ENCODE measurements at places on chromosomes 2 and 18.

DNA sequence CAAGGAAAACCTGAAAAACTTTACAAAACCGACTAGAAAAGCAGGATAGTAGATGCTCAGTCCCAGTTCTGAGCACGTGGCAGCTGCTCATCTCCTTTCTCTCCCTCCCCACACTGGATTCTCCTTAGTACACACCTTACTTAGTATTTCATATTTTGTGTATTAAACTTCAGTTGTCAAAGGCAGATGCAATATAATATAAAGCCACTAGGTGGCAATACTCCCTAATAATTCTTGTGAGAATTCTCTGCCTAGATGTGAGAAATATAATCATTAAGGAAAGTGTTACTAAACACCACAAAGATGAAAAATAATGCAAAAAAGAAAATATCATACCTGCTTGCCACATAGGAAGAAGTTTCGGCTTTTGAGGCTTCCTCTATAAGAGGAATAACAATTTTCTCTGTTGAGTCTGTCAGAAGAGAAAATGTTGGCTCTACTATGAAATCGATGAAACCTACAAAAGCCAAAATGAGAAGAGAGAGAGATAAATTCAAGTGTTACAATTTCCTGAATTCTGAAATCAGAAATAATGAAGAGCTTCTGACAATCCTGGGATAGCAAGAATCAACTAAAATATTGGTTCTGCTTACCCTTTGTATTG is 200.6 kb downstream of the PPP1R1C start:
- DNase-seq, result no peak

GRCh38 chr18:13510594-13510993 is 215.8 kb downstream of the FAM210A start:
- DNase-seq, result no peak

GRCh38 chr2:158443606-158444005 is 12.9 kb downstream of the CCDC148 start:
- no peak for DNase-seq

DNA sequence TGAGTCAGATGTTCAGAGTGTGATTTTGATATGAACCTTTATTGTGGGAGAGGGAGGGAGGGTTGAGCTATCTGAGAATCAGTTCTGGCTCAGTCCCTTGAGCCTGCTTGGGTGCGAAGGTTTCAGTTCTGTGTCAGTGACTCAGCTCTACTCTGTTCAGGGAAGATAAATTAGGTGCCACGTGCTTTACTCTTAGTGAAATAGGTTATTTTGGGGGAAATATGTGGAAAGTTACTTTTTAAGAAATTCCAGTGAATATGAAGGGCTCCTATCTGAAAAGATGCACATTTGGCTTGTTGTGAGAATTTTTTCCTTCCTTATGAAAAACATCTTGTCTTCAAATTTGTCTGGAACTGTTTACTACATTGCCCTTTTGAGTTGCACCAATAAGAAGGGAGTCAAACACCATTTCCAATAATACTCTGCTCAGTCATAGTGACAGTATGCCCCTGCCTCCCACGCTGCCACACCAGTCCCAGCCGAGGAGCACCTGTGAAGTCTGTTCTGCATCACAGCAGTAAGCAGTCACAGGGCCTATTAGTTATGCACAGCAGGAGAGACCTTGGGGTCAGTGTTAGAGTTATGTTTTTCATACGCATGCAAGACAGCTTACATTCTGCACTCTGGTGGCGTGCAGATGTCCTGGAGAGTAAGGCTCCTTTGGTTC is 32.8 kb upstream of the DNAH7 start:
- DNase-seq, result no peak

DNA sequence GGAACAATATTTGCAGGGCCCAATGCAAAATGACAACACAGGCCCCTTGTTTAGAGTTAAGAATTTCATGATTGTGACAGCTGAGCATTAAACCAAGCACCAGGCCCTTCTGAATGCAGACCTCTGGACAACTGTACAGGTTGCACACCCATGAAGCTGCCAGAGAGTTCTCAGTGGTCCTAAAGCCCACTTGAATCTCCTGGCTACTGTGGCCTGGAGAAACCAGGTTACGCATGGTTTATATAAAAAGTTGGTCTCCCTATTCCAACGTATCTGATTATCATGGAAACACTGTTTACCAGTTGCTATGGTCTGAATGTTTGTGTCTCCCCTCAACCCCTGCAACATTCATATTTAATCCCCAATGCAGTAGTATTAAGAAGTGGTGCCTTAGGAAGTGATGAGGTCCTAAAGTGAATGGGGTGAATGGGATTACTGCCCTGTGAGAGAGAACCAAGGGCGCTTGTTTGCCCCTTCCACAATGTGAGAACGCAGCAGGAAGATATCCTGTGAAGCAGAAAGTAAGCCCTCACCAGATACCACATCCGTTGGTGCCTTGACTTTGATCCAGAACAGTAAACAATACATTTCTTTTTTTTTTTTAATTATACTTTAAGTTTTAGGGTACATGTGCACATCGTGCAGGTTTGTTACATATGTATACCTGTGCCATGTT is 48.0 kb upstream of the ANXA4 start:
- no peak for DNase-seq

DNA sequence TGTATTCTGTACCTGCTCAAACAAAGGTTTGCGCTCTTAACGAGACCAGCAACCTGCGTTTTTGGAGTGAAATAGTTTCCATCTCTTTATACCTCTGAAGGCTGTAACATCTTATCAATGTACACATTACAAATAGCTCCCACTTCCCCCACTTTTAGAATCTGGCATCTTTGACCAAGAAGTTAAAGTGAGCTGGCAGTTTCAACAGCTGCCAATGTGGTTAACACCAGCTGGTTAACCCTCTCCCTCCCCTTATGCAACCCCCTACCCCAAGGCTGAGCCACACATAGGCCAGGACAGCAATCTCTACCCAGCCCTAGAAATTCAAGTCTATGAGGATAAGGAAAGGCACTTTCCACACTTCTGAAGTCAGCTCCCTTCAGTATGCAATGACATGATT is 2.2 kb upstream of the SERTAD2 start:
- DNase-seq, result no peak

- DNase-seq, result no peak
These were observed 259.1 kb upstream of the AGAP1 start for GRCh38 chr2:235234736-235235135.

- no peak for DNase-seq
These were observed 17.8 kb upstream of the ATL2 start for GRCh38 chr2:38394903-38395341.

DNA sequence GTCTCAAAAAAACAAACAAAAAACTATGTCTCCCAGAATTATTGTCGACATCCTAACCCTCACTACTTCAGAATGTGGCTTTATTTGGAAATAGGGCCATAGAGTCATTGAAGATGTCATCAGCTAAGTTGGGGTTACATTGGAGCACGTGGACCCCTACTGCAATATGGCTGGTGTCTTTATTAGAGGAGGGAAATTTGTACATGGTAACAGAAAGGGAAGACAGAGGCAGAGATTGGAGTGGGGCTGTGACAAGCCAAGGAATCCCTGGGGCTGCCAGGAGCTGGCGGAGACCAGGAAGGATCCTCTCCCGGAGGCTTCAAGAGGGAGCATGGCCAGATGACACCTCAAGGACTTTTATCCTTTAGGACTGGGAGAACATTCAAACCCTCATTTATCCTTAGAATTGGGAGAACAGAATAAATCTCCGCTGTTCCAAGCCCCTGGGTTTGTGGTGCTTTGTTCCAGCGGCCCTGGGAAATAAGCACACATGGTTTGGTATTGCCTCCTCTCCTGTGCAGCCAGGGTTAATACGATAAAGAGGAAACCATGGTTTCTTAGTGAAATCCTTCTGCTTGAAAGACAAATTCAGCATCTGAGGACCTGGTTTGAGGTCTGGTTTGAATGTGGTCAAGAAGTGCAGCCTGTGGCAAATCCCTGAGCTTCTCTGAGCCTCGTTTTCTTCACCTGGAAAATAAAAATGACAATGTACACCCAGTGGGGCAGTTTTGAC is 184.7 kb downstream of the MYCN start:
- DNase-seq, result no peak

DNA sequence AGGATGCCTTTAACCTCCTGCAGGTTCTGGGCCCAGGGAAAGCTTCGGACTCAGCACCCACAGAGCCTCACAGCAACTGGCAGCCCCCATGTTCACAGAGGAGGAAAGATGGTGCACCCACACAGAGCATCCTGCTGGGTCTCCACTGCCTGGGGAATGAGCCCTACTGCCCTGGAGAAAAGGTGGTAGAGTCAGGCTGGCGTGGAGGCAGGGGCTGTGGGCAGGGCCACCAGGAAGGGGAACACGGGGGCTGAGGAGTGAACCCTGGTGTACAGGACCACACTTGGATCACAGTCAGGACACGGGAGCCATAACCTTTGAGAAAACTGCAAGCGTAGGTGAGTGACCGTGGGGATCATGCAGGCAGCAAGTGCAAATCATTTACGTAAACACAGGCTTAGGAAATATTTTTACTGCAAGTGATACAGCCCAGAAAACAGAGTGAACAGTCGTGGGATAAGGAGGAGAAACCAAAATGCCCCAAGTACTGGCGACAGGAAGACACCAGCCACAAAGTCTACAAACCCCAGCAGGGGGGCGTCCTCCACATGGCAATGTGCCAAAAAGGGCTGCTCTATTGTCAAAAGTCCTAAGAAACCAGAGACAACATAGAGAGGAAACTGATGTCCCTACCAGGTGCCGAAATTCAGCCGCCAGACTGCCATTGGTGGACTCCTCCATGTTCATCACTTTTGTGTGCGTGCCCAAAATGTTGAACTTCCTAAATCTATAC is 27.6 kb downstream of the STAT1 start:
- no peak for DNase-seq

DNA sequence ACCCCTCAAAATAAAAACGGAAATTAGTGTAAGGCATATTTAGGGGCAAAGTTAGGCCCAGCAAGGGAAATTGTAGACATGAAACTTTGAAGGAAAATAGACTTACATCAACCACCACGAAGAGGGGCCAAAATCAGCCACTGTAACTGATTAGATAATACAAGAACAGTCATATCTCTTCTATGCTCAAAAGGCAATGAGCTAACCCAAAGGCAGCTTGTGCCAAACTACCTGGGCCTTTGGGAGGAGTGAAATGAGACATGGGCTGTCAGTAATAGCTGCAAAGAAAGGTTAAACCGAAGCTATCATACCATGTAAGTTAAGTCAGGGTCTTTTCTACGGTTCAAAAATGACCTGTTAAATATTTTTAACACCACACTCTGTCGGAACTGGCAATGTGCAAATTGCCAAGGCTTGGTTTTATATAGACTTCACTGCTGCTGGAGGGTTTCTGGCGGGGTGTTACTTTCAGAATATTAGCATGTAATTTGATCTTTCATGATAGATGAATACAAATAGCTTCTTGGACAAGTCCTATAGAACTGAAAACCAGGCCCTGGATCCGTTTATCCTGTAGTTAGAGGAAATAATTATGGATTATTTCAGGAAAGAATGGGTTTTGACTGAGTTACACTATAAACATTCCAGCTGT is 69.6 kb downstream of the ACVR1 start:
- no peak for DNase-seq

DNA sequence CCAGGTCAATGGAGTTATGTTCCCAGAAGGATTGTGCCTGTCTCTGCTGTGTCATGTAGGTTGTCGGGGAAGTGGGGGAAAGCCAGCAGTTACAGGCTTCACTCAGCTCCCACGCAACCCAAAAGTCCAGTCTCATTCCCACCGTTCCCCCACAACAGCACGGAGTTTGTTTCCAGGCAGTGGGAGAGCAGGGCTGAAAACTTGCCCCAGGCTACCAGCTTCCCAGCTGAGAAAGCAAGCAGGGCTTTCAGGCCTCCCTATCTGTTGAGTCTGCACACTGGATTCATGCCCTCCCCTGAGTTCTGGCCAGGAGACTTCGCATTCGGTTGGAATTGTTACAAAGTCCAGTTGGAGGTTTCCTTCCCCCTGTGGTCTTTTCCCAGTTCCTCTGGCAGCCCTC is 76.3 kb downstream of the TMX3 start:
- no peak for DNase-seq

GRCh38 chr2:42042631-42043355 is 5.0 kb upstream of the PKDCC start:
- DNase-seq, result no peak

- no peak for DNase-seq
These were observed 32.1 kb upstream of the KCNG2 start for GRCh38 chr18:79765491-79766245.

- DNase-seq, result no peak
These were observed 46.3 kb downstream of the ZC3H6 start for GRCh38 chr2:112321375-112322320.

- no peak for DNase-seq
These were observed 79.3 kb downstream of the TGFA start for GRCh38 chr2:70474256-70474848.

- DNase-seq, result no peak
These were observed 846.7 kb downstream of the BCL11A start for GRCh38 chr2:59706729-59707128.

GRCh38 chr18:66616523-66616983 is 12.7 kb upstream of the CDH19 start:
- DNase-seq, result no peak

DNA sequence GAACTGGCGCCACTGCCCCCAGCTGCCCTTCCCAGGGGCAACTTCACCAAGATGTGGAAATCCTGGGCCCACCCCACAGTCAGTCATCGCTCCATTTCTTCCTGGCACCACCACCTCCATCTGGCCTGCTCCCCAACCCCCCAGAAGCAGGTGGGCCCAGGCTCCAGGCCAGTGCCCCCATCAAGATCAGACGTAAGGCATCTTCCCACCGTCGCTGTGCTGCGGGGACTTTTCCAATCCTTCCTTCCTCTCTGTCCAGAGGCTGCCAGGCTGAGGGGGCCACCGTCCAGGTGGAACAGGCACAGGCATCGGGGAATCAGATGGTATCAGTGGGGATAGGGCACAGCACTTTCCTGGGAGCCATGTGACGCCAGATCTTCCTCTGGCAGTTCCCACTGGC is 8.1 kb downstream of the PRLH start:
- no peak for DNase-seq

DNA sequence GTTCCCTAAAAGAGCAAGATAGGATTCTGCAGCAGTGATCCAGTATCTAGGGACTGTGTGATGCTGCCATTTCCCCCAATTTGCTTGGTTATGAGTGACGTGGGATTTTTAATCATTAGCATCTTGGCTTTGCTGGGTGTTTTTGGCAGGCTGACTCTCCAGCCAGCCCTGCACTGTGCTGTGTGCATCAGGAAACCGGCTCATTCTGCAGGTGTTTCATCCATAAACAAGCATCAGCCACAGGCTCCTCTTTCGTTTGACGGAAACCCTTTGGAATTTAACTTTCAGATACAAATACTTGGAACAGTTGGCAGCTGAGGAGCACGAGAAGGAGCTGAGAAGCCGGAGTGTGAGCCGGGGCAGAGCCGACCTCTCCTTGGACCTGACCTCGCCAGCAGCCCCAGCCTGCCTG is 135.9 kb downstream of the TPGS2 start:
- no peak for DNase-seq

All from activated T-cell treated with anti-CD3 and anti-CD28 coated beads for 1 hour (primary cell).